Adrenal gland (tissue), 19 donors: ENCODE measurements at places on chromosomes 5 and 9.

DNA sequence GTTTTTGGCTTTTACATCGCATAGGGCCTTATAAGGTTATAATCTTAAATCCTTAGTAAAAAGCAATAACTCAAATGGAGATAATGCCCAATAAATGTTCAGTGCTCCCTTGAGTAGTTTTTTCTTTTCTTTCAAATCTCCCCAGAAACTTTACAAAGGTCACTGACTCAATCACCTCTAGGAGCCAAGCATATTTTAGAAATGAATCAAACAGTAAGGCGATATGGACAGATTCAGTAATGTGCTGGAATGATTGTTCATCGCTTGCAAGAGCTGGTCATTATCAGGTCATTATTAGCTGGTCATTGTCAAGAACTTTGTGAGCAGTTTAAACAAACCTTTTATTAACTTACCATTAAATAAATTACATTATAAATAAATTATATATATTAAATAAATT lies 130.4 kb upstream of the SLIT3 start:
- DNase-seq: no peak
- no peak overlapping the region for H3K27ac ChIP-seq
- H3K27me3 ChIP-seq: no peaks in the 10 kb centered on the region
- no peaks in the 10 kb centered on the region for H3K4me1 ChIP-seq

DNA sequence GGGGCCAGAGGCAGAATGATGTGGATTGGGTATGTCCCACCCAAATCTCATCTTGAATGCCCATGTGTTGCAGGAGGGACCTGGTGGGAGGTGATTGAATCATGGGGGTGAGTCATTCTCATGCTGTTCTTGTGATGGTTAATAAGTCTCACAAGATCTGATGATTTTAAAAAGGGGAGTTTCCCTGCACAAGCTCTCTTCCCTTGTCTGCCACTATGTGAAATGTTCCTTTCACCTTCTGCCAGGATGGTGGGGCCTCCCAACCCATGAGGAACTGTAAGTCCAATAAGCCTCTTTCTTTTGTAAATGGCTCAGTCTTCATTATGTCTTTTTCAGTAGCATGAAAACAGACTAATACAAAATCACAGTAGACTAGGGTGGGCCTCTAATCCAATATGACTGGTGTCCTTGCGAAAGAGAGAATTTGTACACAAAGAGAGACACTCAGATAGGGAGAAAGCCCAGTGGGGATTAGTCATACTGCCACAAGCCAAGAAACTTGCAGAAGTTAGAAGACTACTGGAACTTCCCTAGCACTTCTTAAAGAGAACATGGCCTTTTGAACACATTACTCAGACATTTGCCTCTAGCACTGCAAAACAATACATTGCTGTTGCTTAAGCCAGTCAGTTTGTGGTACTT lies 68.4 kb downstream of the ANXA1 start:
- no peaks in the 10 kb centered on the region for H3K27me3 ChIP-seq
- H3K36me3 ChIP-seq: no peaks in the 10 kb centered on the region
- H3K4me3 ChIP-seq: no peak overlapping the region
- DNase-seq: no peak
- H3K27ac ChIP-seq: no peak overlapping the region

- H3K27ac ChIP-seq: no peak overlapping the region
- no peaks in the 10 kb centered on the region for H3K4me1 ChIP-seq
- no peak overlapping the region for H3K4me3 ChIP-seq
These were observed 8.6 kb downstream of the SPINK1 start for GRCh38 chr5:147822686-147823491.

DNA sequence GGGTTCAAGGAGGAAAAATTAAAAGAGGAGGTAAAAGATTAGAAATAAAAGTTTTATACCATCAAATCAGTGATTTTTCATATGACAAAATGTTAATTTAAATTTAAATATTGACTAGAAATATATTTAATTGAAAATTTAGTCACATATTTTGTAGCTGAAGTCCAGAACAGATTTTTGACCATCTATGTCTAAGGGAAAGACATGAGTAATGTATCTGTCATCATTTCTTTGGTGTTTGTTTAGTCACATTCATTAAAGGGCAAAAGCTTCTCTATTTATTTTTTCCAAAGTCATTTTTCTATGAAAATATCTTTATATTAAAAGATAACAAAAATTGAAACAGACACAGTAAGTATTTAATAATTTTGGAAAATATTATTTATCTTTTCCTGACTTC lies 252.0 kb upstream of the ISL1 start:
- H3K36me3 ChIP-seq: no peaks in the 10 kb centered on the region
- H3K4me3 ChIP-seq: no peak overlapping the region
- no peak overlapping the region for H3K27ac ChIP-seq
- H3K4me1 ChIP-seq: no peaks in the 10 kb centered on the region
- no peaks in the 10 kb centered on the region for H3K27me3 ChIP-seq

- H3K27ac ChIP-seq: no peak overlapping the region
- no peaks in the 10 kb centered on the region for H3K36me3 ChIP-seq
- no peak for DNase-seq
These were observed 503.7 kb downstream of the CDH10 start for GRCh38 chr5:24141046-24141445.

- H3K4me1 ChIP-seq: peaks cover 6% of the 10 kb centered on the region
- H3K27ac ChIP-seq: no peak overlapping the region
- H3K36me3 ChIP-seq: no peaks in the 10 kb centered on the region
- H3K4me3 ChIP-seq: no peak overlapping the region
- H3K27me3 ChIP-seq: peaks cover 18% of the 10 kb centered on the region
These were observed 2.8 kb downstream of the HTR4 start for GRCh38 chr5:148651528-148651927.

GRCh38 chr9:112885324-112885723 lies 5.4 kb downstream of the SLC46A2 start:
- peaks cover 4% of the 10 kb centered on the region for H3K4me1 ChIP-seq
- no peak overlapping the region for H3K27ac ChIP-seq
- peaks cover 5% of the 10 kb centered on the region for H3K27me3 ChIP-seq
- H3K4me3 ChIP-seq: no peak overlapping the region

DNA sequence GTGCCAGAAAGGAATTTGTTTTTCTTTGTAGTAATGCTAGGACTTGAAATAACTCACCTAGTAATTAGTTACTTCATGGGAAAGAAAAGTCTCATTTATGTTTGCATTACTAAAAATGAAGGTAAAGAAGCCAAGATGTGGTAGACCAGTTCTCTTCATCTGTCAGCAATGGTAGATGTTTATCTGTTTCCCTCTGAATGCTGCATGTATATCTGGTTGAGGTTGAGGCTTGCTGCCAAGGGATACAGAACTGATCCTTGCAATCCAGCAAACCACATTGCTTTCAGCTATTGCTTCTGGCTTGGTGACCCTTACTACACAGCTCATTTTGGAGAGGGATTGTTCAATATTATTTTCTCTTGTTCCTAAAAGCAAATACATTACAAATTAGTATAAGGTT lies 73.6 kb downstream of the ZNF474 start:
- H3K27me3 ChIP-seq: no peaks in the 10 kb centered on the region
- H3K27ac ChIP-seq: no peak overlapping the region
- no peak for DNase-seq
- no peaks in the 10 kb centered on the region for H3K4me1 ChIP-seq
- no peak overlapping the region for H3K4me3 ChIP-seq

GRCh38 chr5:9314558-9314957 lies 231.3 kb downstream of the SEMA5A start:
- H3K4me3 ChIP-seq: no peak overlapping the region
- H3K27me3 ChIP-seq: no peaks in the 10 kb centered on the region
- no peak overlapping the region for H3K27ac ChIP-seq
- H3K36me3 ChIP-seq: no peaks in the 10 kb centered on the region
- no peak for DNase-seq
- no peaks in the 10 kb centered on the region for H3K4me1 ChIP-seq

DNA sequence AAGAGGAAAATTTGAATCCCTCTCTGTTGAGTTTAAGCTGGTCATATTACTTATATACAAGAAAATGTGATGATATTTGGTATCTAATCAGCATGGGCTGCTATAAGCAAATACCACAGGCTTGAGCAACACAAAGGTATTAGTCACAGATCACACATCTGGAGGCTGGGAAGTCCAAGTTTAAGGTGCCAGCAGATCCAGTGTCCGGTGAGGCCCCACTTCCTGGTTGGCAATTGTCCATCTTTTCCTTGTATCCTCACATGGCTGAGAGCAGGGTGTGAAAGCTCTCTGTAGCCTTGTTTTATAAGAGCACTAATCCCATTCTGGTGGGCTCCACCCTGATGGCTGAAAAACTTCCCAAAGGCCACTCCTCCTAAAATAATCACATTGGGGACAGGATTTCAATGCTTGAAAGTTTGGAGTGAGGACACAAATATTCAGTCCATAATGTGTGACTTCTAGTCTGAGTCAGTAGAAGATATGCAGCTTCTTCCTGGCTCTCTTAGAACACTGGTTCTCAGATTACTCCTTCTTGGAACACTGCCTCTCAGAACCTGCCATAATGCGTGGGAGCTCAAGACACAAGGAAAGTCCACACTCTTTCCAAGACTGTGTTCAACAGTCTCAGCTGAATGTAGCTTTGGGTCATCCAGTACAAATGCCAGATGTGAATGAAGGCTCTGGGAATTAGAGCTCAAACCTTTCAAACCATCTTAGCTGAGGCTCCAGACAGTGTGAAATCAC lies 124.1 kb downstream of the PRDM9 start:
- no peak overlapping the region for H3K27ac ChIP-seq
- H3K27me3 ChIP-seq: no peaks in the 10 kb centered on the region
- H3K36me3 ChIP-seq: no peaks in the 10 kb centered on the region
- H3K4me3 ChIP-seq: no peak overlapping the region

DNA sequence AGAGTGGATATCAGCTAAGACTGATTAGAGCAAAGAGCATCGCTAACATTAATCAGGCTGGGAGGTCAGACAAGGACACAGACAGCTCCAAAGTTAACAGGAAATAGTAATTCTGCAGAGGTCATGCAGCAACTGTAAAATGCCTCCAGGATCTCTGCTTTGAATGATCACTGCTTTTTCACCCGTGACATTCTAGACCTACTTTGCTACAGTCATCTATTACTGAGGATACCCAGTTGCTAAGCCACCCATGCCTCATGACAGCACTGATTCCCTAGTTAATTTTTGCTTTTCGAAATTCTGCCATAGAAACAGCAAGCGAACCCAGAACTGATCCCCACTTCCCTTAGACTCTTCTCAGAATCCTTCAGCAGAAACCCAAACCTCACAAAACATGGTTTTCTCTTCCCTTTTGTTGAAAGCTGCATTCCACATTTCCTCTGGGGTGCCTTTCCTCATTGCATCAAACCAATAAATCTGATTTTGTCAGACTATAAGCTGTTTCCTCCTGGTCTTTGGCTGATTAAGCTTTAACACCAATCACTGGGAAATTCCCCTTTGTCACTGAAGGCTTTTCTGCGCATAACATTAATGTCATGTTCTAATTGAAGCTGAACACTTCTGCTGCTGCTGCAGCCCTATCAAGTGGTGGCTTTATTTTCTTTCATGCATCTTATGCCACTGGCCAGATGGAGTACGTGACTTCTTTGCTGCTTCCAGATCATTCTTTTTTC lies 201.1 kb upstream of the CHD1 start:
- no peaks in the 10 kb centered on the region for H3K27me3 ChIP-seq
- H3K36me3 ChIP-seq: no peaks in the 10 kb centered on the region
- no peak overlapping the region for H3K4me3 ChIP-seq
- no peak for DNase-seq
- H3K4me1 ChIP-seq: no peaks in the 10 kb centered on the region
- H3K27ac ChIP-seq: no peak overlapping the region

- no peak for DNase-seq
- H3K27ac ChIP-seq: no peak overlapping the region
- no peaks in the 10 kb centered on the region for H3K4me1 ChIP-seq
These were observed 43.8 kb downstream of the GNA14 start for GRCh38 chr9:77604316-77604715.

- H3K27ac ChIP-seq: no peak overlapping the region
- no peaks in the 10 kb centered on the region for H3K27me3 ChIP-seq
- DNase-seq: no peak
These were observed 663.3 kb downstream of the ELAVL2 start for GRCh38 chr9:23162789-23163188.

GRCh38 chr5:127011961-127012644 lies 18.3 kb downstream of the MARCHF3 start:
- no peak overlapping the region for H3K4me3 ChIP-seq
- no peaks in the 10 kb centered on the region for H3K27me3 ChIP-seq
- H3K4me1 ChIP-seq: no peaks in the 10 kb centered on the region

DNA sequence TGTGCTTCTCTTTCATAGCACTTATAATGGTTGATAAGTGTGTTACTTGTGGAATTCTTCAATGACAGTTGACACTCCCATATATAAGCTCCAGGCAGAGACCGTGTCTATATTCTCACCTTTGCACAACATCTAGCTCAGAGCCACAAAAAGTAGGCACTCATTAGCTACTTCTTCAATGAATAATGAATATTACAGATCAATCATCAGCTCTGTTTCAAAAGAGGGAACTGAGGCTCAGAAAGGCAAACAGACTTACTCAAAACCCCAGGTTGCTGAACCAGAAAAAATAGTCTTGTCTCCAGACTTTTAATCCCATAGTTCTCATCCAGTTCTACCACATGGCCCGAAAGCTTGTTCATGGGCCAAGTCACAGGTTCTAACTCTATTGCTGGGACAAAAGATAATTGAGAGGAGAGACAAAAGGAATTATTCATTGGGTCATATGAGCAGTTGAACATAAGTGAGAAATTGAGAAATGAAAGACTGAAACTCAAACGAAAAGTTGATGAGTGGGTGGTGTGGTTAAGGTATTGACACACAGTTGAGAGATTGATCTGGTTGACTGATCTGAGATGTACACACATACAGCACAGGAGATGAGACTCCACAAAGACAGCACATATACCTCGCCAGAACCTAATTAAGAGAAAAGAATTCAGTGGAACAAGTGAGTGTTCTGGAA lies 381.6 kb downstream of the EFNA5 start:
- H3K4me1 ChIP-seq: no peaks in the 10 kb centered on the region
- DNase-seq: no peak
- H3K4me3 ChIP-seq: no peak overlapping the region

- DNase-seq: no peak
- no peaks in the 10 kb centered on the region for H3K36me3 ChIP-seq
- H3K27me3 ChIP-seq: no peaks in the 10 kb centered on the region
- no peak overlapping the region for H3K4me3 ChIP-seq
- H3K4me1 ChIP-seq: no peaks in the 10 kb centered on the region
These were observed 388.5 kb upstream of the CTNND2 start for GRCh38 chr5:12292610-12293204.

- DNase-seq: no peak
- H3K4me3 ChIP-seq: no peak overlapping the region
- no peaks in the 10 kb centered on the region for H3K27me3 ChIP-seq
- no peak overlapping the region for H3K27ac ChIP-seq
These were observed 5.3 kb downstream of the MRPL50 start for GRCh38 chr9:101393135-101393534.
